ENCODE measurements at places on chromosomes 2 and 18.

DNA sequence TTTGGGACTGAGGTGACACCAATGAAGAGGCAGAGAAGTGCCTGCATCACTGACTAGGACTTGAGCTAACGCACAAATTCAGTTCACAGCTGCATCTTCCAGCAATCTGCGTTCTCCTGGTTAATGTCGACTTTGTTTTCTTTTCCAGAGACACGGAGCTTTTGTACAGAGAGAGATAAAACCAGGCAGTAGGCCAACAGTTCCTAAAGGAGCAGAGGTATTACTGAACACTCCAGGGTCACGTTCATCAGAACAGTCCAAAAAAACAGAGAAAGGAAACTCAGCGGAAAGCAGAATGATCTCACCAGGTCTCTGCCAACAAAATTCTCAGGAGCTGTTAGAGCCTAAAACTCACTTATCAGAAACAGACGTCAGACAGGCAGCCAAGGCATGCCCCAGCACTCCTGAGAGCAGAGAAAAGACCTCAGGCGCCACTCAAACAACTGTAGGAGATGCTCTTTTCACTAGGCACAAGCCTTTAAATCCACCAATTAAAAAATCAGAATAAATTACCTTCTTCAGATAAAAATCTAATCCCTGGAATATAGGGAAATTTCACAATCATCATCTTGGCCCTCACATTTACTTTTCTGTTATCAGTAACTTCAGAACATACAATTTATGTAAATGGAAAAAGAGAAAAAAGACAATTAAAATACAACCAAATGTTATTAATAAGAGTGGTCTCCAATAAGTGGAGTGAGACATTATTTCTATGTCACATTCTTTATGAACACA is 95.9 kb upstream of the SPTBN1 start:
- no peak for DNase-seq

DNA sequence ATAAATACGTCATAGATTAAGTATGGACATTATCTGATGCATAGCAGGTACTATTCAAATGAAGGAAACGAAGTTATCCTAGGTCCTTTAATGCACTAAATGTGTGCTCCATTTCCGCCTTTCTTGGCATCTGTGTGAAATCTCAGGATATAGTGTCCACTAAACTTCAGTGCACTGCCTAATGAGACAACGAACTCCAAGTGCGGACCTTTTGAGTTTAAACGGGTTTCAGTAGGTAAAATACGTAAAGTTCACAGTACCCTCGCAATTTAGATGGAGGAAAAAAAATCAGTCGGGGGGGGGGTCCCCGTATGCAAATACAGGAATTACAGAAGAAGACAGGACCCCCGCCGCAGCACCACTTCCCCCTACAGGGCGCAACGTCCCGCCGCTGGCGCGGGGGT is 729 bp upstream of the REL start:
- DNase-seq = no peak

- DNase-seq = no peak
Observed at GRCh38 chr2:168465594-168465993, 9.5 kb downstream of the CERS6 start.

DNA sequence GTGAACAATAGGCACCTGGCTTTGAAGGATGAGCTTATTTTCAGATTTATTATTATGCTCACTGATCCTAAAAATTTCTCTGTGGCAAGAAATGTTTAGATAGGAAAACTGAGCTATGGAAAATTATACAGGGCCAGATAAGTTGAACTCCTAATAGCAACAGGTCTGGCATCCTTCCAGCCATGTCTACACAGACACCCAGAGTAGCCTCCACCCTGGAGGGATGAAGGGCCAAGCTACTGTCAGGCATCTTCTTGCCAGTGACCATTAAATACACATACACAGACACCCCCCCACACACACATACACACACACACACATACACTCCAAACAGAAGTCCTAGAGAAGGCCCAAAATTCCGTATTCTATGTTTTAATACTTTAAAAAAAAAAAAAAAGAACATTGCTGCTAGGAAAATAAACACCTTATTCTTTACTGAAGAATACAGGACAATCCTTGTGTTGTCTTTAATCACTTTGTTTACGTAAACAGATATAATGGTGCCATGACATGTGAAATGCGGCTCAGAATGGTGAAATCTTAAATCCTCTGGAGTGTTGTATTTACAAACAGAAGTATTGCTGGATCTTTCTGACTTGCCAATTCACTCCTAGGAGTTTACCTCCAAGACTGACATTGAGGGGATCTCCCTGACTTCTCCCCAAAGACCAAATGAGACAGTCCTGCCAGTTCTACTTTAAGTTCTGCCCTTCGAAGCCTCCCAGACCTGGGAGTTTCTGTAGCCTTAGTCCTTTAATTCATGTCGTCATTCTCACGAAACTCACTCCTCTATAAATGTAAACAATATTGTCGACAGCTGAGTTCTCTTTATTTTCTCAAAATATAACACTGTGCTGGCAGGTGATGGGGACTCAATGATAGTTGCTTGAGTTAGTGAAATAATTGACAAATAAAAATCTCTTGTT is 163.1 kb downstream of the ANTXR1 start:
- no peak for DNase-seq

GRCh38 chr2:33301355-33301754 is 175.1 kb upstream of the RASGRP3 start:
- DNase-seq = no peak

DNA sequence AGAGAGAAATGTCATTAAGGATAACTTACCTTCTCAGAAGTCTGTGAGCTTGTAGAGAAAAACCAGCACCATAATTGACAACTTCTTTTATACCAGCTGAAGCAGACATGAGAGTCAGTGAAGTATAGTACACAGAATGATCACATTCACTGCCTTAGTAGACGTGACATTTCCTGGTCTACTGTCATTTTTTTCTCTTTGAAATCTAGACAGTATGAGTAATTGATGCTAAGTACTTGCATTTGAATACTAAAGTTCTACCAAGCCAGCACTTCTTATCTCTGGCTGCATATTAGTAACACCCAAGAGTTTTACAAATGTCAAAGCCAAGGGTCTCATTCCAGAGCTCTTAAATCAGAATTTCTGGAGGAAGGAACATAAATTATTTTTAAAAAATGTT is 25.4 kb upstream of the ACADL start:
- no peak for DNase-seq

- DNase-seq = no peak
Observed at GRCh38 chr2:138090330-138090729, 126.1 kb downstream of the HNMT start.

DNA sequence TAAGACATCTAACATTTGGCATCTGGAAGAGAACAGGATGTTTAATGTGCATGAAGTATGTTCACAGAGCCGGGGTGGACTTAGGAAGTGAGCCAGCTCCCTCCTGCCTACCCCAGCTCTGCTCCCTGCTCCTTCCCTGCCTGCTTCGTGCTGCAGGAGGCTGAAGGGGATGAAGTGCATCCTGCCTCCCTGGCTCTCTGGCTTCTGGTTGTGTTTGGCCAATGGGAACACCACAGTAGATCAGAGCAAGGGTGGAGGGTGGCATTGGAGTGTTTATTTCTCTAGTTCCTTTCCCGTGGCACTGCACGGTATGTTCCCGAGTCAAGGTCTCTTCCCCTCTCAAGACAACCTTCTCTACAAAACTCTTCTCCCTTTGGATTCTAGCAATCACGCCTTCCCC is 379.9 kb downstream of the CLIP4 start:
- DNase-seq = no peak

GRCh38 chr18:48543228-48543627 is 4.4 kb downstream of the CTIF start:
- DNase-seq = peak; percentile 25

DNA sequence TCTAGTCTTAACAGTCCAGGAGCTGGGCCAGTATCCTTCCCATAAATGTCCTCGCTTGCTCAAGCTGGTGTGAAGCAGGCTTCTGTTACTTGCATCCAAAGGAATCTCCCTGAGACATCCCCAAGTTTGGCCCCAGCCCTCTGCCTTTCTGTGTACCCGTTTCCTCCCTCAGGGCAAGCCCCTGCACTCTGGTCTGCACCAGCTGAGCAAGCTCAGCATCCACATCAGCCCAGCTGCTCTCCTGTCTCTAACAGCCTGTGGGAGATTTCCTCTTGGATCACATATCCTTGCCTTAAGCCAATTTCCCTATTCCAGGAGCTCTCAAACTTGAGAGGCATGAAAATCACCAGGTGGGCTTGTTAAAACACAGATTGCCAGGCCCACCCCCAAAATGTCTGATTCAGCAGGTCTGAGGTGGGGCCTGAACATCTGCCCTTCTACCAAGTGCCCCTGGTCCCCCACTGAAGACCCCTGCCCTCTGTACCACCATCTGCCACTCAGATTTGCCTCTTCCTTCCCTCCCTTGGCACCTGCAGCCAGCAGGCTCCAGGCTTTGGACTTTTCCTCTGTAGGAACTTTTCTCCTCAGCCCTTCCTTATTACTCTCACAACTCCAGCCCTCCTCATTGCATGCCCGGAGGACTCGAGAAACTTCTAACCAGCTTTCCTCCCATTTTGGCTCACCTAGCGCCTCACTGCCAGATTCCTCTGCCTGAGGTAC is 32.1 kb downstream of the REEP1 start:
- no peak for DNase-seq

DNA sequence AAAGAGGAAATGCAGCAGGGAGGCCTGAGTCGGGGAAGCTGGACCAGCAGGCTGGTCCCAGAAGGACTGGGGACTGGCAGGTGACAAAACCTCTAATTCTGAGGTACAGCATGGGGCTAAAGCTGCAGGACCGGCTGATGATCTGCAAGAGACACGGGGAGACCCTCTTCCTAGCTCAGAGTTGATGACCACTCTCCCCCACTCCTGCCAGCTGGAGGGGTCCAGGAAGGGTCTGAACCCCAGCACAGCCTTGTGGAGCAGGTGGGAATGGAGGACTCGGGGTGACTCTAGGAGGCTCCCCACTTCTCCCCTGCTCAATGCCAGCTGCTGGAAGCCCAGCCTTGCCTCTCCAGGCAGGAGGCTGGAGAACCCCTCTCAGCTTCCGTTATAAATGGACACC is 67.7 kb downstream of the TWIST2 start:
- DNase-seq = no peak

- no peak for DNase-seq
Observed at GRCh38 chr2:150133623-150134022, 353.8 kb downstream of the RND3 start.

GRCh38 chr2:26632624-26633185 is 8.5 kb downstream of the CIB4 start:
- DNase-seq = no peak

- no peak for DNase-seq
Observed at GRCh38 chr2:937530-937929, 13.1 kb upstream of the SNTG2 start.

DNA sequence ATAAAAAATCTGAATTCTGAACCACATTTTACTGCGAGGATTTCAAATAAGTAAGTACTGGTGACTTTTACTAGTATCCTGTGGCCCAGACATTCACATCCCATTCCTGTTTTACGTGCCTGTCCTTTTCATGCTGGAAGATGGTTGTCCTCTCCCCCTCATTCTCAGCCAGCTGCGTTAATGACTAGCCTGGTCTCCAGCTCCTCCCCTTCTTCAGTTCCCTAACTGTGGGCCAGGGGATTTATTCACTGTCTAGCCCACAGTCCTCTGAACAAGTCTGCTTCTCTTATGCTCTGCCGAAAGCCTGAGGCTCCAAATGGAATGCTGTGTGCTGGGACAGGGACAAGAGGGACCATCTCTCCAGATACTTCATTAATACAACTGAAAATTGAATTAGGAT is 373.9 kb downstream of the PTPRM start:
- DNase-seq = no peak

GRCh38 chr2:224930990-224931389 is 111.3 kb downstream of the DOCK10 start:
- no peak for DNase-seq

GRCh38 chr2:73823916-73824523 is 4.7 kb upstream of the STAMBP start:
- DNase-seq = no peak

GRCh38 chr2:215565897-215566296 is 130.0 kb upstream of the FN1 start:
- DNase-seq = no peak

DNA sequence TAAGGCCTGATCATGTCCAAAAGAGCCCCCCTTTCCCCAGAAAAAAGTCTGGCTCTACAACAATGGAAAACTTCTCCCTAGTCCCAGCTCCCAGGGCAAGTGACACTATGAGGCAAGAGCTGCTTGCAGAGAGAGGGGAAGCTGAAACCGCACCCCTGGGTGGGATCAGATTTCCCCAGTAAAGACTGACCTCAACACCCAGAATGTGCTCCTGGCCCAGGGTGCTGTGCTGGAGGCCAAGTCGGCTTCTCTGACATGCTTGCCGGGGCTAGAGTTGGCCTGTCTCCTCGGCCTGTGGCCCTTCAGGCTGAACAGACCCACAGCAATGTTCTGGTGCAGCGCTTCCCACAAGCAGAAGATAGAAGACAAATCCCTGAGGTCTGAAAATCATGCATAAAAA is 18.4 kb upstream of the ST8SIA3 start:
- no peak for DNase-seq

DNA sequence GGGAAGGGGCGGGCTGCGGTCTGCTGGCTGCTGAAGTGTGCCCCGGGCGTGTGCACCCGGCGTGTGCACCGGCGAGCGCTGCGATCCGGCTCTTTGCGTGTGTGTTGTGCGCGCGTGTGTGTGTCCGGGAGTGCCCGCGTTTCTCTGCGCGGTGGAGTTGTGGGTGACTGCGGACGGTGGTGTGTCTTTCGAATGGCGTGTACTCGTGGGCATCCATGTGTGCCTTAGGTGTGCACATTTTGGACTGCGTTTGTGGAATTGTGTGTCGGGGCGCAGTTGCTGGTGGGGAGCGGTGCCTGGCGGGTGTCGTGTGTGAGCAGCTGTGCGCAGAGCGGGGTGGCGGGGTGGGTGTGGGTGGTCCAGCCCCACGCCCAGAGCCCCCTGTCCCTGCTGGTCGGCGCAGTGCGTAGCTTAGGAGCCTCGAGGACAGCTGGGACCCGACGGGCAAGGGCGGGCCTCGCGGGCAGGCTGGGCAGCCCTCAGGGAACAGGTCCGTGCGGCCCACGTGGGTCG is 533 bp downstream of the HPCAL1 start:
- DNase-seq = peak; percentile 39

- no peak for DNase-seq
Observed at GRCh38 chr2:143058851-143059250, 70.4 kb upstream of the ARHGAP15 start.

DNA sequence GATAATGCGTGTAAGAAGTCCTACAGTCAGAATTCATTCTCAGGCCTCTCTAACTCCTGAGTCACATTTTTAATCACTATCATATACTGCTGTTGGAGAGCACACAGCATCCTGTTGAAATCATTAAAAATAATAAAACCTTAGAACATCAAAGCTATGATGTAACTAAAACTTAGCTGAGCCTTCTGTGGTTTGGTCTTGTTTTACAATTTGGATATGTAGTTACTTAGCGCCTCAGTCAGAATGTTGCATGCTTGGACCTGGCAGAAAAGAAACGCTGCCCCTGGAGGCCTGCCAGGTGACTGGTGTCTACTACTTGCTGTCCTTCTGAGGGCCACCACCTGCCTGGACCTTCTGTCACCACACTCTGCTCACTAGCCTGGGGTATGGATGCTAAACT is 261.1 kb upstream of the RASGRP3 start:
- DNase-seq = no peak

- no peak for DNase-seq
Observed at GRCh38 chr2:193326296-193326695, 1131.6 kb upstream of the TMEFF2 start.

Measured in activated naive CD4-positive, alpha-beta T cell treated with Interleukin-2 at 50 U/mL for 16 hours (primary cell).